ENCODE measurements at places on chromosomes 7 and 10.

GRCh38 chr7:25759748-25760147 is 392.2 kb upstream of the NFE2L3 start:
- DNase-seq = no peak

DNA sequence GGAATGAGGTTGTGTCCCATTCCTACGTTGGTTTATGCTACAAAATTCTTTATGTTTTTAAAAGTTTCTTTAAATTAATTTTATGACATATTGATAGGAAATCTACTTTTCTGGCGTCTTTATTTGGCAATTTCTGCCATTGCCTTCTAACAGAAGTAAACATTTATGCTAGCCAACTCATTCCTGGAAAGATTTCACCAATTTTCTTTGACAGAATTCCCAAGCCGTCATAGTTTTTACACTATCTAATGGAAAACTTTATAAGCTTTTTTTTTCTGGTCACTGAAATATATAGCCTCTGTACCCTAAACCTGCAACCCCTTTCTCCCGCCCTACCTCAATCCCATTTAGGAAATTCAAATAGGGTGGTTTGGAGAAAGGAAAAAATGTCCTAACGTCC is 6.1 kb upstream of the TCAF1 start:
- DNase-seq = no peak

- no peak for DNase-seq
Observed at GRCh38 chr7:137920637-137921399, 74.0 kb upstream of the DGKI start.

DNA sequence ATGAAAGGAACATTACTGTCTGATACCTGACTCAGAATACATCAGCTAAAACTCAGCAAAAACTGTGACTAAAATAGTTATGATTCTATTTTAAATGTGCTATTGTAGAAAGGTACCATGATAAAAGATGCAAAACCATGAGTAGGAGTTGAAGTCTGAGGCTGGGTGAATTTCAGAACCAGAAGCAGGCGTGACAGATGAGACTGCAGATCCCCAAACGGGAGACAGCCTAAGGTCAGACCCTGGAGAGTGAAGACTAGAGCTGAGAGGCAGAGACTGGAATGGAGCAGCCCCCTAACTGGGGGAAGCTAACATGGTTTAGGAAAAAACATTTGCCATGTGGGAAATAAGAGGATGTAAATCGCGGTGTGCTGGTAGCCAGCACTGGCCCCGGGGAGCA is 275.8 kb downstream of the POM121L12 start:
- DNase-seq = no peak

DNA sequence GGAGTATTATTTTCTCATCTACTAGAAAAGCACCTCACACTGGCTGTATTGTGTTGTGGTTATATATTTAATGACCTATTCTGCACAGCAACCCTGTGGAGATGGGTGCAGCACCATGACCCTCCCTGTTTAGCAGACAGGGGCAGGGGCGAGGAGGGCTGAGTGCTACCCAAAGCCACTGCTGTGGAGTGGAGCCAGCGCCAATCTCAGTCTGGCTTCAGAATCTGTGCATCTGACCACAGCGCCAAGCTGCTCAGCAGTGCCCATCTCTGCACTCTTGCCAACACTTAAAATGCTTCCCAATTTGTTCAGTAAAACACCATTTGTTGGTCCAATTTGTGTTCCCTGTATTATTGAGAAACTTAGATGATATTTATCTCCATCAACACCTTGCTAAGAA is 239.1 kb downstream of the ZMYND11 start:
- DNase-seq = no peak

GRCh38 chr7:138169441-138169851 is 93.2 kb downstream of the AKR1D1 start:
- peak; percentile 94 for DNase-seq

GRCh38 chr7:129557686-129558481 is 53.6 kb upstream of the NRF1 start:
- DNase-seq = peak; percentile 44

- DNase-seq = no peak
Observed at GRCh38 chr7:127755521-127755920, 103.5 kb downstream of the SND1 start.

DNA sequence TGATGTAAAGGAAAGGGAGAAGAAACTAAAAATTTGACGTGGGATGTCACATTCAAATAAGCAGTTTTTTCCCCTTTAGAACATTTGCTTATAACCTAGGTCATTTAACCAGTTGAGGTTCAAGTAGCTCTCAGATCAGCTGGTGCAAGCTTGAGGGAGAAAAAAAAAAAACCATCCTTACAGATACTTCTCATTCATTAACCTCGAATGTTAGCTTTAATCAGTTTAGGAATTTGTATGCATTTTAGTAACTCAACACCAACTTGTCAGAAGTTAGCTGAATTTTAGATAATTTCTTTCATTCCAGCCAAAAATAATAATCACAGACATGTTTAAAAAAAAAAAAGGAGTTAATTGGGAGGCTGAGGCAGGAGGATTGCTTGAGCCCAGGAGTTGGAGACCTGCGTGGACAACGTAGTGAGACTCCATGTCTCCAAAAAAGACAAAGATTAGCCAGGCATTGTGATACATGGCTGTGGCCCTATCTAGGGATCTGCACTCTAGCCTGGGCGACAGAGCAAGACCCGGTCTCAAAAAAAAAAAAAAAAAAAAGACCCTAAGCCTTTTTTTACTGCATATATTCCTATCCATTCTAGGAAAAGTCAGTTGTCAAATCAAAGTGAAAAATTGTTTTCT is 46.2 kb downstream of the BMPR1A start:
- DNase-seq = no peak

GRCh38 chr7:37675749-37676148 is 7.8 kb upstream of the GPR141 start:
- no peak for DNase-seq

DNA sequence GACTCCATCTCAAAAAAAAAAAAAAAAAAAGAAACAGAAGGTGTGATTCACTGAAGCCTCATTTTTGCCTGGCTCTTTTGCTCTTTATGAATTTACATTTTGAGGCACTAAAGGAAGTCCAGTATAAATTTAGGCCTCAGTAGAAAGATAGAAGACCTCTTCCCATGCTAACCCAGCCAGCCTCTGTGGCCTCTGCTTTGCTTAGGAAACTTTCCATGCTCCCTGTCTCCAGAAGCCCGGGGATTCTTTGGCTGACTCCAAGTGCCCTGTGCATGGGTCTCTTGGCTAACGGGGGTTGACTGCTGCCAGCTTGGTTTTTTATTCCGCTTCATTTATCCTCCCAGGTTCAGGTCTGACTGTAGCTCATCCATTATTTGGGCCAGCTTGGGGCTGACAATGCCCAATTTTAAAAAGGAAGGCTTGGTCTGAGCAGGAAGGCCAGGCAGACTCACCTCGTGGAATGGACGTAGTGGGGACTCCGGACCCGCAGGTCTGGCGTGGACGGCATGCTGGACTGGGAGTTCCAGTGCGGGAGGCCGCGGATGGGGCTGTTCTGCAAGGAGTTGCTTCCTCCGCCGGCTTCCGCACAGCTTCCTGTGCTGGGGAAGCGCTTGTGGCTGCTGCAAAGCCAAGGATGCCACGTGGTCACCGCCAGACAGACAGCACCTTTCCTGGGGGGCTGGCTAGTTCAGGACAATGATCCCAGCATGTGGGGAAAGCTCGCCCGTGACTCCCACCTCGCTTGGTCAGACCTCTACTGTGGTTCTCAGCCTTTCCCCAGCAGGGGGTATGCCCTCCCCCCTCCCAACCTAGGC is 72.3 kb downstream of the PRPF18 start:
- DNase-seq = peak; percentile 39

GRCh38 chr10:101691081-101691480 is 3.9 kb downstream of the FBXW4 start:
- DNase-seq = no peak

DNA sequence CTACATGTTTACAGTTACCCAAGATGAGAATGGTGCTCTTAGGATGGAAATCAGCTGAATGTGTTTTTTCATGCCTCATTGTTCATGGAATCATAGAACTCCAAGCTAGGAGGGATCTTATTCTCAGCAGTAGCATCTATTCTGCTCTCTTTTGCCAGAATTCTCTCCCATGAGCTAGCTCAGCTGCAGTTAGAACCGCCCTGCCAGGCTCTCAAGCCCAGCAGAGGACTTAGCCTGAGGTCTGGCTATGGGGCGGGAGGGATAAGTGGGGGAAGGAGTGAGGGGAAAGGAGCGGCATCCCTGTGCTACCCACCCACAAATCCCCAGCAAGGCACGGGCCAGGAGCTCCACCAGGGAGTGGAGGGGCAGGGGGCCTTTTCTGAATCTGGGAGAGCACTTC is 120.7 kb upstream of the PLXNA4 start:
- DNase-seq = no peak

GRCh38 chr7:125061-125475 is 67.3 kb upstream of the FAM20C start:
- no peak for DNase-seq

DNA sequence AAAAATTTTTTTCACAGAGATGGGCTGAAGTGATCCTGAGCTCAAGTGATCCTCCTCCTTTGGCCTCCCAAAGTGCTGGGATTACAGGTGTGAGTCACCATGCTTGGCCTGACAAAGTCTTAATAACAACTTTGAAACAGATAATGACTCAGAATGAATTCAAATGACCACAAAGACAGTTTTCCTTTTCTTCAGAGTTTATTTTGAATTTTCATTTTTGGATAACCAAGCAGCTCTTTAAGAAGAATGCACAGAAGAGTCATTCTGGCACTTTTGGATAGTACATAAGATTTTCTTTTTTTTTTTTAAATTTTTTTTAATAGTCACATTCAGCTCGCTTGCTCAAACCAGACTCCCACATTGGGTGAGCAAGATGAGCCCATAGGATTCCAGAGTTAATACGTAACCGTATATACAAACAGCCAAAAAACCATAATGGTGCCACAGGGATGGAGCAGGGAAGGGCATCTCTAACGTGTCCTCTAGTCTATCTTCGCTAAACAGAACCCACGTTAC is 43.0 kb upstream of the NMT2 start:
- DNase-seq = no peak

- DNase-seq = no peak
Observed at GRCh38 chr7:52525772-52526341, 509.6 kb upstream of the POM121L12 start.

DNA sequence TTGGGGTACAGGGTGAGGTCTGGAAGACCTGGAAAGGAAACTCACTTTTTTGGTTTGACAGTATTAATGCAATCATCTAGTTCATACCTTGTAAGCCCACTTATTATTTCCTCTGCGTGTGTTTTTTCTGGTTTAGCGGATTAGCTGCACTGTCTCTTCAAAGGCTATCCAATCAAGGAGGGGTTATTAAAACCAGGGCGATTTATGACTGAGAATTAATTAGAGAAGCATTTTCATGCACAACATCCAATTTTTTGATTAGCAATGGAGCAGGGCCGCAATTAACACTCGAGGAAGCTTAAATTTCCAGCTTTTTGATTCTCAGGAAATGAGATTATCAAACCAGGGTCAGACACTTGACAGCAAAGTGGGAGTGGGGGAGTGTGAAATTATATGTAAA is 248.9 kb downstream of the EXOC4 start:
- no peak for DNase-seq

GRCh38 chr10:24259365-24260130 is 50.6 kb downstream of the KIAA1217 start:
- no peak for DNase-seq

DNA sequence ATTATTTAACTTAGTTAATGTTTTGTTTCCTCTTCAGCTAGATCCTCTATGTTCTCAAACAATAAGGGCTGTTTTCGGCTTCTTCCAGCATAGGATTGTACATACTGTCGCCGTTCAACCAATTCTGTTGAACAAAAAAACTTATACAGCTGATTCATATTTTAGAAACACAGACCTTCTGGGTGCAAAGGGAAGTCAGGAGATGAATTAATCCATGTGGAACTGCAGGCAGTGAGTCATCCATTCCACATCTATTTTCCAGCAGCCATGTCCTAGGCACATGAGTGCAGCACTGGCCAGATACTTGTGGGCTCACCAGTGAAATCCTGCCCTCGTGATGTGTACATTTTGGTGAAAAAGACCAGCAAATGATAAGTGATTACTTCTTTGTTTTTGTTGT is 163.2 kb downstream of the JAZF1 start:
- DNase-seq = no peak

DNA sequence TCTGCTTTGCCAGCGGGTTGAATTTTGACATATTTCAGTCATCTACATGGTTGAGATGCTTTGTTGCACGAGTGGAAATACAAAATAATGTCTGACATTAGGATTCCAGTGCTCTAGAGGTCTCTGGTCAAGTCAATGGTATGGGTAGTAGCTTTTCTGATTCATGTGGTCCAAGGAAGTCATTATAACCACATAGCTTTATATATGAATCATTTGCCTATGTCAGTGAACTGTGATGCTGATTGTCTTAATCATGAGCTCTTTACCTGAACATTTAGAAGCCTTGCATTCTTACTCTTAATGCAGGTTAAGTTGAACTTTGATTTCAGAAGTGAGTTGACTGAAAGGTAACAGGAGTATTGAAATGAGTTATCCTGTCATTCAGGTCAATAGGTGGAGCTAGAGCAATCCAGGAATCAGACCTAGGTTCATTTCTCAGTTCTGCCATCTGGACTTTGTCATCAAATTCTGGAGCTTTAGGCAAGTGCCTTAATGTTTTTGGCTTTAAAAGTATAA is 3.3 kb downstream of the MAPK8 start:
- DNase-seq = no peak

DNA sequence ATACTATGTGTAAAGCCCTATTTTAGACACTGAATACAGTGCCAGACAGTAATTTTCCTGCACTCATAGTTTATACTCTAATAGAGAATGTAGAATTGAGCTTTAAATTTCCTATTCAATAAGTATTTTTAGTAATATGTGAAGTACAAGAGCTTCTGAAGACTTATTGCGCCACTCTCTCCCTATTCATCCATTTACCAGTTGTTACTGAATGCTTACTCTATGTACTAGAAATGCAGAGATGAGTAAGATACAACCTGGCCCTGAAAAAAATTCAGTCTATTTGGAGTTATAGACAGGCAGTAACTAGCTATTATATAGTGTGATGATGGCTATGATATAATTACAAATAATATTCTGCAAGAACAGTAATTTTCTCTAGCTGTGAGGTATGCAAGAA is 98.8 kb downstream of the ADK start:
- DNase-seq = no peak

- DNase-seq = no peak
Observed at GRCh38 chr10:113336549-113337130, 216.2 kb upstream of the HABP2 start.

GRCh38 chr10:132328738-132329137 is 3.3 kb upstream of the LRRC27 start:
- no peak for DNase-seq

DNA sequence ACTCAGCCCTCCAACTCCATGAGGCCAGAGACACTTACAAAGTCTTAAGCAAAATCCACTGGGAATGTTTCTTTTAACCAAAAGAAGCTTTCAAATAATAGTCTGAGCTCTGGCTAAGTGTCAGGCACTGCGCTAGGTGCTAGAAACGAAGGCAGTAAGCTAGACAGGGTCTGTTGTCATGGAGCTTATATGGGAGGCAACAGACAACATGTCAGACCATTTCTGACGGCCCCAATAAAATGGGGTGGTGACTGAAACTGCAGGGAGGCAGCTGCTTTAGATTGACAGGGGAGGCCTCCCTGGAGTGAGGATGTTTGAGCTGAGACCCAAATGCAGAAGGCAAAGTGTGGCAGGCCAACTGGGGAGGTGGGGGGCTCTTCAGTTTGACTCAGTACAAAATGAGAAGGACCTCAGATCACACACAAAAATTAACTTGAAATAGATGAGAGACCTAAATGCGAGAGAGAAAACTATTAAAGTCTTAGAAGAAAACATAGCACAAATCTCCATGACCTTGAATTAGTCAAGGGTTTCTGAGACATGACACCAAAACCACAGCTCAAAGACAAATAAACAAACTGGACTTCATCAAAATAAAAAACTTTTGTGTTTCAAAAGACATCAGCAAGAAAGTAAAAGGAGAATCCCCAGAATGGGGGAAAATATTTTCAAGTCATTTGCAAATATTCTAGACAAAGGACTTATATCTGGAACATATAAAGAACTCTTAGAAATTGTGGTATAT is 40.6 kb downstream of the SH3PXD2A start:
- no peak for DNase-seq

Measured in ELF-1 (cell line).